Adrenal gland (tissue), 19 donors: ENCODE measurements at places on chromosomes 7 and 10.
A peak's percentile ranks its signal among the peaks of the same experiment; 100 is the strongest.

DNA sequence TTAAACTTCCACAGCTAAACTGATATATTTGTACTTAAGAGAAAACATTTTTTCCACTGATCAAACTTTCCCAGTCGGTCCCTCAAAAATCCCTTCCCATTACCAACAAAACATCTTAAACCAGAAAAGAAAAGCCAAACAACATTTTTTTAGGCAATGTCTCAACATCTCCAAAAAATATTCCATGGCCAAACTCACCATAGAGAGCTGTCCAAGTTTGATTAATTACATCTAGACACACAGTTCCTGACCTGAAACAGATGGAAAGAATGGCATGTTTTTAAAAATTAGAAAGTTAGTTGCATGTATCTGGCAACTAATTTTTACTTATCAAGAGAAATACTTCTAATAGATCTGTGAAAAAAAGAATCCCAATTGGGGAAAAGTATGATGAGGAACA lies 95.4 kb downstream of the UBE2H start:
- no peak for DNase-seq

DNA sequence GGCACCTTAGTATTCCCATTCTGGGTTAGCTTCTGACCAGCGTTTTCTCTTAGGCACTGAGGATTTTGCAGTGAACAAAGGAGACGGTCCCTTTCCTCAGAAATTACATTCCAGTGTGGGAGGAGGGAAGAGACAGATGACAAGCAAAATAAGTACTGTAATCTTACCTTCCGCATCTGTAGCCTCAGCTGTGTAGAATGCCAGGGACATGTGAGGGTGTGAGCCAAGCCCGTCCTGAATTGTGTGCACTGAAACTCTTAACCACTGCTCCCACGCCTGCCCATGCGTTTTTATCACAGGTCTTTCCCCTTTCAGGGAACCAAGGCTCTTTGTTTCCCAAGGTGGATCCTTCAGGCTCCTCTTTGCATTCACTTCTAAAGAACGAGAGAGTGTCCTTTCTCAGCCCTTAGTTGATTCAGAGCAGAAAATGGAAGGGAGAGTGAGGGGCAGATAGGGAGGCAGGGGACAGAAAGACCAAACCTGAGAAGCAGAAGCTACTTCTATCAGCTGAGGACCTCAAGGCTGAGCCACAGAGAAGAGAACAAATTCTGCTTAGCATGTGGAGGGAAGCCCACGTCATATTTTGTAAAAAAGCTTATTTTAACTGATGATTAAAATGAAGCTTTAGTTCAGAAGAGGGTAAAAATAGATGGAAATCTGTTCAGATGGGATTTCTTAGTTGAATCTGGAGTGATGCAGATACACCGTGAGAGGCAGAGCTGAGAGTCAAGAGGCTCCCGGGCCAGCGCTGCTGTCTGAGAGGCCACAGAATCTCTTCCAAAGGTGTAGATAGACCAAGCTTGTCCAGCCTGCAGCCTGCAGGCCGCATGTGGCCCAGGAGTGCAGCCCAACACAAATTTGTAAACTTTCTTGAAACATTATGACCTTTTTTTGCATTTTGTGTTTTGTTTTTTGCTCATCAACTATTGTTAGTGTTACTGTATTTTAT lies 122.5 kb downstream of the CCNY start:
- no peak for DNase-seq

GRCh38 chr7:23491502-23491901 lies 21.2 kb upstream of the IGF2BP3 start:
- DNase-seq = no peak

DNA sequence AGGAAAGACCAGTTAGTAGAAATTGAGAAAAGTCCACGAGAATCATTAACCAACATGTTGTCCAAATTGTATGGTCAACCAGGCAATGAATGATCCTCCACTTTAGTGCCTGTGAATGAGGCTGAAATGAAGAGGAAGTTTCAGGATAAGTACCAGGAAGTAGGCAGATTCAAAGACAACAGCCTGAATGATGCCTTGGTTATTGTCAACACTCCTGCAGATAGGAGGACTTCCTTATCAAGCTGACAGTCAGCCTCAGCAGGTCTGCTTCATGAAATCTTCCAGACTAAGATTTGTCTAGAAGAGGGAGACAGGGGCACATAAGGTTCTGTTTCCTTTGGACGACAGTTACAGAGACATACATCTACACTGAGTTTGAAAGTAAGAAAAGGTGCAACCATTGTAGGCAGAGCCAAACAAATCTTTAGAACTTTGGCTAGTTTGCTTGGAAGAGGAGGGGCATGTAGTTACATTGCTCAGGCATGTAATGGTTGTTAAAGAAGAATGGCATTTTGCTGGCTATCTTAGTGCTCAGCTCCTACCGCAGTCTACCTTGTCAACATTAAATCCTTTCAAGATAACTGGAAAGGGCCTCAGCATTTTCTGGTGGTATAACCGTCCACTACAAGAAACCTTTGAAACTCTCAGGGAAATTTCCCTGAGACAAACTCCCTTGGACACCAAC lies 81.4 kb downstream of the ABI1 start:
- DNase-seq = no peak

DNA sequence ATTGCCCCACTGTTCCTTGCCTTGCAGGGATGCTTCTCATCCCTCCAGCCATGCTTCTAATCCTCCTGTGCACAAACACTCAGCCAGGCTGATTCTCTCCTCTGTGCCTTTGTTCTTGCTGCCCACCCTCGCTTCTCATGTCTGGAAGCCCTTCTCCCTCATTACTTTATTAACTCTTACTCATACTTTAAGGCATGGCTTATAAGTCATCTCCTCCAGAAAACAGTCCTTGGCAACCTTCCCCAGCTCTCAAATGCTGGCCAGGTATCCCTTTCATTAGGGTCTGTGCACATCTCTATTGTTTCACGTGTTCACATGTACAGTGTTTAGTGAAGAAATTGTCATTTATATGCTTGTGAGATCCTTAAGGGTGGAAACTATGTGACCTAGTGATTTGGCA lies 62.9 kb downstream of the ITGB8 start:
- DNase-seq = no peak

DNA sequence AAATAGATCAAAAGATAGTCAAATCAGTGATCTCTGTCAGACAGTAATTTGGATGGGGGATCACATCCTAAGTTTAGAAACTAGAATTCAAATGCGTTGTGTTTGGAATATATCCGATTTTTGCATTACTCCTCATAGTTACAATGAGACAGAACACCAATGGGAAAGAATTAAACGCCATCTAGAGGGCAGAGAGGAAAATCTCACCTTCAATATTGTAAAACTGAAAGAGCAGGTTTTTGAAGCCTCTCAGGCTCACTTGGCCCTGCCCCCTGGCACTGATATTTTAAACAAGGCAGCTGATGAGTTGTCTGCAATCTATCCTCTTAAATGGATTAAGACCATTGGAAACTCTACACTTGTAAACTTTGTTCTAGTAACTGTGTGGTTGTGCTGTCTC lies 17.7 kb downstream of the FRG2B start:
- DNase-seq = no peak

DNA sequence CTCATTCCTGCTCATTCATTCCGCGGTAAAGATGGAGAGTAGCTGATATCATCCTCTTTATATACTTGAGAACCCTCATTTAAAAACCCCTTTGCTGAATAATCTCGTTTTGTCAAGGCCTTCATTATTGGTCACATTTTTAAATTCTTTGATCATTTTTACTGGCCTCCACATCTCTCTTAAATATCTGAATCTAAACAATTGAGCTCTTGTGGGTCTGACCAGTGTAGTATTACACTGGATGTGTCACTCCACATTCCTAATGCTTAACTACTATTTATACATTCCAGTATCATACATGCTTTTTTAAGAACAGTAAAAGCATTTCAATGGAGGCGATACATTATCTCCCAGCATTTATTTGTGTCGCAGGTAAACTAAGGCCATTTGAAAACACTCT lies 12.6 kb upstream of the PRPS1L1 start:
- no peak for DNase-seq

DNA sequence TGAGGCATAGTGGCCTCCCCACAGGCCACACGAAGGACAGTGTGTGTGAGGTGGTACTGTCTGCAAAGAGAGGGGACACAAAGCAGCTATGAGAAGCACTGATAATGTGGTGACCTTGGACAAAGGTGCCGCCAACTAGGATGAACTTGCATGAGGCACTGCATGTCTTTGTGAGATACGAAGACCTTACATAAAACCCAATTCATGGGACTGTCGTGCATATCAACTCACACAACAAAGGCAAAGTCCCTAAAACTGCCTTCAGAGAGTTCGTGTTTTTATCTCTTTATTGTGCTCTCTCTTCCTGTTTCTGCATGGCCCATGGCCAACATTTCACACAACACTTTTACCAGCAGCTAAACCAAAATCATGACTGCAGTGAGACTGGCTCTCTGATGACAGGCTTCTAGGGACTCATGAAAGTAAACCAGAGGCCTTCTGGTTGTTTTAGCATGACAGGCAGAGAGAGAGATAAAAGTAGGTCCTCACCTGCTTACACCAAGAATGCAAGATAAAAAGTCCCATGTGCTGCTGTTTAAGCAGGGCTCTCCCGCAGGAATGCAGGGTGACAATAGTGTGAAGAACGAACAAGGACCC lies 347.8 kb downstream of the ELMO1 start:
- DNase-seq = no peak

GRCh38 chr10:121819049-121819448 lies 108.8 kb downstream of the ATE1 start:
- no peak for DNase-seq

- DNase-seq = no peak
These were observed 775.5 kb downstream of the CNTNAP2 start for GRCh38 chr7:146892151-146892550.

DNA sequence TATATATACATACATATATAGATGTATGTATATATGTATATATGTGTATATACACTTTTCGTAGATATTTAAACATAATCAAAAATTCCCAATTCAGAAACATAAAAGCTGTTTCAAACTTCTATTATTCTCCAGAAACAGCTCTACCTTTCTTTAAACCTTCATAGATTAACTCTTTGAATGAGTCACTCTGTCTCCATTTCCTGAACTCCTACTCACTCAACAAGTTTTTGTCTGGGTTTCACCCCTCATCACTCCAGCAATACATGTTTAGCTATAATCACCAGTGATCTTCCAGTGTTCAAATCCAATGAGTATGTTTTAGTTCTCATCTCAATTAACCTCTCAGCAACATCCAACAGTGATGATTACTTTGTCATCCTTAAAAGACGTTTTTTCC lies 9.6 kb downstream of the DGKB start:
- DNase-seq = no peak

GRCh38 chr7:99331002-99331401 lies 5.3 kb downstream of the ARPC1A start:
- no peak for DNase-seq

- peak; percentile 78 for DNase-seq
These were observed 19.9 kb downstream of the ACTA2 start for GRCh38 chr10:88932539-88933256.

DNA sequence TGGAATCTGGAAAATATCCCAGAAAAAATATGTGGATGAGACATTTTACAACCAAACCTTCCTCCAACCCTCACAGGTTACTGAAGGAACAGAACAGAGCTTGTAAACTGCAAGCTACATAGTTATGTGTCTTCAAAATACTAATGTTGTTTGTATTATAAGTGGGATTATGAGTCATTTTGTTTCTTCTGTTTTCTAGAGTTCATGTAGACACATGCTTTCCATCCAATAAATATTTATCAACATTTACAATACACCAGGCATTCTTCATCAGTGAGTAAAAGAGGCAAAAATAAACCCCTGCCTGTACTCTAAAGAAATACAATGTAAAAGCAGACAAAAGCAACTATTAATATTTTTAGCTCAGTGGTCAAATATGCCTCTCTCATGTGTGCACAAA lies 38.0 kb upstream of the TES start:
- DNase-seq = no peak

DNA sequence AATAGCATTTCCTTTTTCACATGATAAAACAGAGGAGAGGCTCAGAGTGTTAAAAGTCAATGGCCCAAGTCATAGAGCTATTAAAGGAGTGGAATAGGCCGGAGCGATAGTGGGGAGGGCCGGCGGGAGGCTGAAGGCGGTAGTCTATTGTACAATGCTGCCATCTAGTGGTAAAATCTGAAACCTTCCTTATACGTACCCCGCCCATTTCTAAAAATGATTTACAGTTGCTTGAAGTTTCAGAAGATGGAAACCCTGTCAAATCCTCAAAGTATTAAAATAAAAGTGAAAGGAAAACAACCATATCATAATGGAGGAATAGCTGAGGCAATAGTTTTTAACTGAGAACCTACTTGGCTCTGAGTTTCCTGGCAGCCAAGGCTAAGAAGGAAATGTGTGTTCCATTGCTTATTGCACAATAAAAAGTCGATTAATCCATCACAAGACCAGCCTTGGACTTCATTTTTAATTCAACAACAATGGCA lies 209.1 kb downstream of the CCSER2 start:
- peak; percentile 63 for DNase-seq

GRCh38 chr10:48699011-48699627 lies 14.4 kb downstream of the WDFY4 start:
- DNase-seq = no peak

GRCh38 chr7:25031432-25031831 lies 51.5 kb upstream of the OSBPL3 start:
- no peak for DNase-seq

DNA sequence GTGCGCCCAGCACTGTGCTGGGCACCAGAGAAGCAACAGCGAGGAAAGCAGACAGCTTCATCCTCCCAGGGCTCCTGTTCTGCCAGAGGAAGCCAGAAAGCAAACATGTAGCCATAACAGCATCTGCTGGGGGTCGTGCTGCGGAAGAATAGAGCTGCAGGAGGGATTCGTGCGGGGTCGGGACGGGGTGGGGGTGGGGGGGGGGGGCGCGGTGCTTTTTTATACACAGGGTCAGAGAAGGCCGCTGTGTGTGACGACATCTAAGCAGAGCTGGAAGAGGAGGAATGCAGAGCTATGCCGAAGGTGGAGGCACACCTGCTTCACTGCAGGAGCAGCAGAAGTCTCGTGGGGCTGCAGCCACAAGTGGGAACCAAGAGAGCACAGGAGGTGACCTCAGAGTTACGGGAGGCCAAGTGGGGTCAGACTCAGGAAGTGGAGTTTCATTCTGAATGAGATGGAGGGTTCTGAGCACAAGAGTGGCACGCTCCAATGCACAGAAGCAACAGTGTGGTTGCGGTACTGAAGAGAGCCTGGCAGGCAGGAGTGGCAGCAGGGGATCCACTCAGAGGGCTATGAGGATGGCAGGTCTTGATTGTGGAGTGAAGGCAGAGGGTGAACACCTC lies 11.1 kb downstream of the PKD1L1 start:
- no peak for DNase-seq

DNA sequence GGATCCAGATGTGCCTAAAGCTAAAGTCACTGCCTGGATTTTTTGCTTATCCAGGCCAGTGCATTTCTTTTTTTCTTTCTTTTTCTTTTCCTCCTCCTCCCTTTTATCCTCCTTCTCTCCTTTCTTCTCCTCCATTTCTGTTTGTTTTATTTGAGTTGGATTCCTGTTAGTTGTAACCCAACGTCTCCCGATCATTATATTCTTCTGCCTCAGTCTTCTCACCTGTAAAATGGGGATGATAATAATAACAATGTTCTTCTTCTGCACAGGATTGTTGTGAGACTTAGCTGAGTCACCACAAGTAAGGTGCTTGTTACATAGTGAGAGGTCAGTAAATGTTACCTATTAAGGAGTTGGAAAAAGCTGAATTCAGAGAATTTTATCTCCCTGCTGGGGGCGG lies 13.7 kb upstream of the FFAR4 start:
- no peak for DNase-seq

- DNase-seq = peak; percentile 44
These were observed 176.0 kb downstream of the KIAA1217 start for GRCh38 chr10:24384954-24385353.
